ENCODE measurements at places on chromosomes 7 and 10.

DNA sequence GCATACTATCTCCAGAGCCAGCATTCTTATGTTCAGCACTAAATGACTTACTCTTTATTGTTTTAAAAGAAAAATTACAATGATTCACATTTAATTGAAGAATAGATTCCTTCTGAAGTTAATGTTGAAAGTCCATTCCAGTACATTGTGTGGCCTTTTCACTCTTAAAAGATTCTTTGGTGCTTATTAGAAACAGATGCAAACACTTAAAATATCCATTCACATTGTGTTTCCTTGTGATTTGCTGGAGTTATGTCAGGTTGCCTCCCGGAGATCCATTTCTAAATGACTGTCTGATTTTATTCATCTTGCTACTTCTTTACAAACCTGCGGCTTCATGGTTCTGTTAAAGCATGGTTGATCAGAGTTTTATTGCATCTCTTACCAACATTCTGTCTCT, 152.8 kb downstream of the FOXP2 start:
- no peak for DNase-seq

DNA sequence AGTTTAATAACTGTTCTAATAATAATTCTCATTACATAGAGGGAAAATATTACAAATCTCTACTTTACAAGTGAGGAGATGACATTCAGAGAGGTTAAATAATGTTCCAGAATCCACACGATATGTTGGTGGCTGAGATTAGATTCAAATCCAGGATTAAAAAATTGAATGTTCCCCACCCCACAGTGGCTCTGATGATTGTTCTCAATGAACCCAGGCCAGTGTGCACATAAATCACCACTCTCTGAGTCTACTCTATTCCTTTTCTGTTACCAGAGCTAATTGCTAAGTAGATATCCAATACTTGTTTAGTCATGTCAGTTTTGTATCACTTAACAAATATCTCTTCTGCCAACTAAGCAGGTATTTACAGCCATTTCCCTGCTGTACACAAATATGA, 281.0 kb downstream of the ABCA13 start:
- no peak for DNase-seq

GRCh38 chr7:805261-805660, 27.0 kb upstream of the SUN1 start:
- no peak for DNase-seq

DNA sequence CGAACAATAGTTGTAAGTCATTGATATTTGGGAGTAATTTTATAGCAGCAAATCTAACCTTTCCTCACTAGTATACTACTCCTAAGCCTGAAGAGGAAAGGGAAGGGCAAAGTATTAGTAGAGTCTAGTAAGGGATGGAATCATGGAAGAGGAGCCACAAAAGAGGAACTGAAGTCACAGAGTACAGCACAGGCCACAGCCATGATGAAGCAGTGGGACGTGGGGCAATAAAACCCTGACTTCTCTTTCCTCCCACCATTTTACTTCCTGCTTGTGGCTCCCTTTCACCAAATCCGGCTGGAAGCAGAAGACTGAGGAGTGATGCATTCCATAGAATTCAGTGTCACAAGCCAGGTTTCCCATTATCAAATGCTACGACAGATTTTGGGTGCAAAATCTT, 58.7 kb downstream of the CABCOCO1 start:
- DNase-seq: no peak

DNA sequence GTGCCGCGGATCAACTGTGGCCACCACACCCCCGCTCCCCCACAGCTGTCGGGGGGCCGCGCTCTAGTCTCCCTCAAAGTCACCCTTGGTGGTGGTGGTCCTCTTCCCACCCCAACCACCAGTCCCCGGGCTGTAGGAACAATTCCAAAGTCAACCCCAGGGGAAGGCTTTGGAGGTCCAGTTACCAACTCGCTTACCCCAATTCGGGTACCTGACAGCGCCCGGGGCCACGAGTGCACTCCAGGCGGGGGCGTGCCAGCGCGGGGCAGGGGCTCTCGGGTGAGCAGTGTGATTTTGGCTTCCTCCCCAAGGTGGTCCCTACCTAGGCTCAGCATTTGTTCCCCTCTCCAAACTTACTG, 584 bp upstream of the ZMIZ1 start:
- no peak for DNase-seq

DNA sequence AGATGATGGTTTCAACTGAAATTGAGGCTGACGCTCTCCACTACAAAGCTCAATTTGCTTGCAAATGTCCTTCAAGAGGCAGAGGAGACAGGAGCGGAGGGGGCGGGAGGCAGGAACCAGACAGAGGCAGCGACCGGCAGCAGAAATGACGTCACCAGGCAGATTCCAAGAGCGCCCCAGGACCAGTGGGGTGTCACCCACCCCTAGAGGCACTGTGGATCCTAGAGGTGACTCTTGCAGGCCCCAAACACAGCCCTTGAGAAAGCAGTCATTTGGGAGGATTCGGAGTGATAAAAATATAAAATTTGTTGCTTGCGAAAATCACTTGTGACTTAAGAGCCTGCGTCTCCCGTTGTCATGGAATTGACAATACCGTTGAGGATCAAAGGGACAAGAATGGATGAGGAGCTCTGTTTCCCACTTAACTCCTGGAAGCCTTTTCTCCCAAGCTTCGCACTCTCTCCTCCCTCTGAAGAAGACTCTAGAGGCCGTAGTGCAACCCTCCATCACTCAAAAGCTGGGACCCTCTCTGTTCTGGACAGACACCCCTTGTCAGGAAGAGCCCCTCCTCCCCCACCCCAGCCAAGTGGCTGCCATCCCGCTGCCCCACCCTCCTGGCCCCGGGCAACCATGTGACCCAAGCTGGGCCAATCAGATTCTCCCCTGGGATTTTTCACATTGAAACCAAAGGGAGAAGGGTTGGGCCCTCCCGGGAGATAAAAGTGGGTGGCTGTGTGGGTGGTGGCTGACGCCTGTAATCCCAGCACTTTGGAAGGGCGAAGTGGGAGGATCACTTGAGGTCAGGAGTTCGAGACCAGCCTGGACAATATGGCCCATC, 16.3 kb upstream of the SLC29A4 start:
- DNase-seq: no peak

All from CMK (cell line).